ENCODE measurements at places on chromosomes 6 and 20.

DNA sequence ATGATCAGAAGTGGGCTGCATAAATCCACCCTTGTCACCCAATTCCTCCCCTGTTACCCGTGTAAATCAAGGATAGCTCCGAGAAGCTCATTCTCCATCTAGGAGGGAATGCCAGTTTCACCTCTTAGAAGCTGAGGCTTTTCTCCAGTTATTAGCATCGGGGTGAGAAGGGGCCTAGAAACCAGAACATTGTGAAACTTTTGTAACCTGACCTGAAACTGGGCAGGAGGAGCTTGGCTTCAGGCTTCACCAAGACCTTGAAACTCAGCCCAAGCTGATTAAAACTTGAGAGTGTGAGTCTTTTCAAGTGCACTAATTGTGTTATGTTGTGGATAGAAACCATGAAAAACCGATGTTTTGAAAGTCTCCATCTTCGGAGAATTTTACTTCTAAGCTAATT lies 103.1 kb downstream of the BMP2 start:
- no peak for DNase-seq

DNA sequence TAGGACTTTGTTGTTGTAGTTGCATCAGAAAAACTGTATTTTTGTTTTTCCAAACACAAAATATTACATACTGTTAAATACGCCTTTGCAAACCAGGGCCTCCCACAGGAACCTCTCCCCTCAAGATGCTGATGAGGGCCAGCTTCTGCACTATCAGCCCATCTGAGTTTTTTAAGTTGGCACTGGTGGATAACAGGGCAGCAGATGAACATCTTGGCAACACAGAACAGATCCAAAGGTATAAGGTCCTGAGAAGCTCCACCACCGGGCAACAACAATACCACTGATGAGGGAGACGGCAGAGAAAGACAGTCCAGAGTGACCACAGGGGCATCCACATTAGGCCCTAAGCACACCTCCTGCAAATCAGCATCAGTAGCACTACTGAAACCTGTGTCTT lies 177.7 kb downstream of the DLL1 start:
- DNase-seq: no peak

- DNase-seq: no peak
These were observed 102.1 kb downstream of the CEBPB start for GRCh38 chr20:50292591-50293283.

DNA sequence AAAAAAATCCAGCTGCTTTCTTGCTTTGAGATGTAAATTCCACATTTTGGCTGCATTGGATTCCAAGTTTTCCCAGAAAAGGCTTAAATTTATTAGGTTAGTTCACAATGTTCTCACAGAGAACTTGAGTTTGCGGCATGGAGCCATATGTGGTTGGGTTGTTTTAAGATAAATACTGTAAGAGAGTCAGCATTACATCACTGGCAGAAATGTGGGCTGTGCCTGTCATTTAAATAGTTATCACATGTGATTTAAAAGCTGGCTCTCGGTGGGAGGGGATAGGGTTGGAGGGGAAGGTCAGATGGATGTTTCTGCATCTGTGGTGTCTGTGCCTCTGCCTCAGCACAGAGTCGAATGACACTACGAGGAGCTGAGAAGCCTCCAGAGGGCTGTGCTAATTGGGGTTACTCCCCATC lies 73.8 kb upstream of the SCP2D1 start:
- DNase-seq: no peak

DNA sequence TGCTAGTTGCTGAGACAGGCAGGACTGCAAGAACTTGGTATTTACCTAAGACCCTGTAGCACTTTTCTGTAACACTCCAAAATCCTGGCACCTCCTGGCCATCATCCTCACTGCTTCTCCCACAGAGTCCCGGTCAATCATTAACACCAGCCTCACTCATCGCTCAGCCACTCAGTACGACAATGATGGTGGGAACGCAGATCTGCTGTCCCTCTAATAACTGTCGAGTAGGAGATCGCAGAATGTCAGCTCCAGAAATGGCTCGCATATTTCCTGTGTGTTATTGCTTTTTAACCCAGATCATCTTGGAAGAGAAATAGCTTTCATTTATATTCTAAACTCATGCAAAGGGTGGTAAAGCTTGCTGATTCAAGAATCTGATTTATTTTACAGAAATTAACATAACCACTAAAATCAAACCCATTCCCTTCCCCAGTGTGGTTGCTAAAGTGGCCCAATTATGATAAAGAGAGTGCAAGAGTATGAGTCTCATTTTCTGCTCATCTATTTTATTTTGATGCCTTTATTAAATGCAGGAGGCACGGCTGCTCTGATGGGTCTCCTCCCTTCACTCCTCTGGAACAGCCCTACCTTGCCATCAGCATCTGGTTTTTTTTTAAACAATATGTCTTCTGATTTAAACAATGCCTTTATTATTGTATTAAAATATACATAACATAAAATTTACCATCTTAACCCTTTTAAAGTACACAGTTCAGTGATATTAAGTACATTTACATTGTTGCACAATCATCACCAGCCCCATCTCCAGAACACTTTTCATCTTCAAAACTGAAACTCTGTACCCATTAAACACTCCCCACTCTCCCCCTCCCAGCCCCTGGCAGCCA lies 28.3 kb upstream of the GGTLC1 start:
- no peak for DNase-seq

GRCh38 chr6:131003488-131004386 lies 59.3 kb downstream of the EPB41L2 start:
- no peak for DNase-seq

- no peak for DNase-seq
These were observed 137.0 kb downstream of the KCNQ5 start for GRCh38 chr6:72758901-72759300.

DNA sequence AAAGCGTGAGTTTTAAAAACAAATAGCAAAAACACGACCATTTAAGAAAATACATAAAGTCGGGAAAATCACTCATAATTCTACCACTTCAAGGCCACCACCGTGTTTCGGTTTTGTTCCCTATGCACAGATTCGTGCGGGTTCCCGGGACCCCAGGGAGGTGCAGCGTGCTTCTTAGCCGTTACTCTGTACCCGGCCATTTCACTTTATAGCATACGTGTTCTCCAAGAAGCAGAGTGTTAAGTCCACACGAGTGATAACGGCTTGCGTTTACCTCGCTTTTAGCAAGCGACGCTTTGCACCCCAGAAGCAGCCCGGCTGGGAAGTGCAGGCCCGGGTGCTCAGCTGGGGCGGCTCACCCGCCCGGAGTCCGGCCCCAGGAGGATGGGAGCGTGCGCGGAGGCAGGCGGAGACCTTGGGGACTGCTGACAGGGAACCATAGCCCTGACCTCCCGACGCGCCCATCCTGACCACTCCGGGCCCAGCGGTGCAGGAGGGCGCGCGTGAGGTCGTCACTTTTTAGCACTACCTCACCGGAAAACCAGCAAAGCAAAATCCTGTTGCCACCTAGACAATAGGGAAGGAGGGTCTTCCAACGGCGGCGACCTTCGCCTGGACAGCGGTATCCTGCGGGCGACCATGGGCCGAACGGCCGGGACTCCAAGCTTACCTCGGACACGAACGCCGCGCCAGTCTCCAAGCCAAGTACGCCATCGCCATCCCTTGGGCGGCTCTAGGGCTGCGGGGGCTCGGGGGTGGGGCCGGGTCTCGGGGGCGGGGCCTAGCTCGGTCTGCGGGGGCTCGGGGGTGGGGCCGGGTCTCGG lies at the start of gene ECI2:
Gene ECI2 (minus strand): TSS at position 735 of the 824 bp plus-strand sequence. CDS start 15 bp downstream, at position 720.
- peak; percentile 61 for DNase-seq

DNA sequence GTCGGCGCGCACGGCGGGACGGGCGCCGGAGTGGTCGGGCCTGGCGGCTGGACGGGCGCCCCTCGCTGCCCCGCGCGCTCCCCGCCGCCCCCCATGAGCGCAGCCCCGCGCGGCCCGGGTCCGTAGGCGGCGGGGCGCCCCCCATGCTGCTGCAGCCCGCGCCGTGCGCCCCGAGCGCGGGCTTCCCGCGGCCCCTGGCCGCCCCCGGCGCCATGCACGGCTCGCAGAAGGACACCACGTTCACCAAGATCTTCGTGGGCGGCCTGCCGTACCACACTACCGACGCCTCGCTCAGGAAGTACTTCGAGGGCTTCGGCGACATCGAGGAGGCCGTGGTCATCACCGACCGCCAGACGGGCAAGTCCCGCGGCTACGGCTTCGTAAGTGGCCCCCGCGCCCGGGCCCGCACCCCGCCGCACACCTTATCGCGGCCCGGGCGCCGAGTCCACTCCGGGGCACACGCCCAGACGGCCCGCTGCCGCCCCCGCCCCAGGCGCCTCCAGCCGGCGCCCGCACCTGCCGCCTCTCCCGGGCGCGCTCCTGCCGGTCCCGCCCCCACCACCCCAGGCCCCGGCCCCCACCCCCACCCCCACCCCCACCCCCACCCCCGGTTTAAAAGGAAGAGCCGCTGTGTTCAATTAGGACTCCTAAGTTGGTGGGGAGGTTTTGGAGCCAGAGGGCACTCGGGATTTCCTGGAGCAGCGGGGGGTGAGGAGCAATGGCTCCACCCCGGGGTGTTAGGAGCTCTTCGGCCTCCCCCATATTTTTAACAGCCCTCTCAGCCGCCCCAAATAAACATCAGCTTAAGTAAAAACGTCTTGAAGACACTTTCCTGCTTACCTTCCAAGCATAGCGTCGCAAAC lies 474 bp downstream of the RBM38 start:
- DNase-seq: peak; percentile 43

DNA sequence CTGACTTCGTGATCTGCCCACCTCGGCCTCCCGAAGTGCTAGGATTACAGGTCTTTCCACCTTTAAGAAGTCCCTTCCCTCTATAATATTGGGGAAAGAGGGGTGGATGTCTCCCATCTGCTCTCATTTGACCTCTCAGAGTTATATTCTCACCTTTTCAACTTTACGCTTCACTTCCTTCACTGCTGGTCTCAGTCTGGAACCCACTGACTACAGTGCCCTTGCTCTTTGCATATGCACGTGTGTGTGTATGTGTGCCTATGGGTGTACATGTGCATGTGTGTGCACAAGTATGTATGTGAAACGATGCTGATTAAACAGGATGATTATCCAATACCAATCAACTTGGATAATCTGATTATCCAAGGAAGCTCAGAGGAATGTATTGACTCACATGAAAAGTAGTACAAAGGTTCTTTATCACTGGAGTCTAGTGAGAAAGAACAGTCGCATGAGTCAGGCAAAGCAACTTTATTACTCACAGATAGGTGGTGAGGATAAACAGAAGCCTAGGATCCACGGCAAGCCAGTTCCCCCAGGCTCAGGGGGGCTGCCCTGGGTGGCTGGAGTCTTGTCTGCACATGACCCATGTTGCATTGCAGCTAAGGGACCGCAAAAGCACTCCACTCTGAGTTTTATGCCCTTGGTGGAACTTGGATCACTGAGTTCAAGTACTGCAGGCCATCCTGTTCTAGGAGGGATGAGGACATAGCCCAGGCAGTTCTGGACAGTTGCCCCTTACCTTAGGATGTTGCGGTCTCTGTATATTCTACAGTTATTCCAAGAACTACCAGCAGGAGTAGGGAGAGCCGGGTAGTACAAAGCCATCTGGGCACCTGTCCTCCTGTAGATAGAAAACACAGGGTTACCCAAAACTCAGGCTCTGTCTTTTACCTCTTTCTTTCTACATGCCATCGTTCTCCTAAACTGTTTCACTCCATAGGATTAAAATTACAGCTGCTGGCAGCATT lies 50.9 kb downstream of the SNRNP48 start:
- no peak for DNase-seq

DNA sequence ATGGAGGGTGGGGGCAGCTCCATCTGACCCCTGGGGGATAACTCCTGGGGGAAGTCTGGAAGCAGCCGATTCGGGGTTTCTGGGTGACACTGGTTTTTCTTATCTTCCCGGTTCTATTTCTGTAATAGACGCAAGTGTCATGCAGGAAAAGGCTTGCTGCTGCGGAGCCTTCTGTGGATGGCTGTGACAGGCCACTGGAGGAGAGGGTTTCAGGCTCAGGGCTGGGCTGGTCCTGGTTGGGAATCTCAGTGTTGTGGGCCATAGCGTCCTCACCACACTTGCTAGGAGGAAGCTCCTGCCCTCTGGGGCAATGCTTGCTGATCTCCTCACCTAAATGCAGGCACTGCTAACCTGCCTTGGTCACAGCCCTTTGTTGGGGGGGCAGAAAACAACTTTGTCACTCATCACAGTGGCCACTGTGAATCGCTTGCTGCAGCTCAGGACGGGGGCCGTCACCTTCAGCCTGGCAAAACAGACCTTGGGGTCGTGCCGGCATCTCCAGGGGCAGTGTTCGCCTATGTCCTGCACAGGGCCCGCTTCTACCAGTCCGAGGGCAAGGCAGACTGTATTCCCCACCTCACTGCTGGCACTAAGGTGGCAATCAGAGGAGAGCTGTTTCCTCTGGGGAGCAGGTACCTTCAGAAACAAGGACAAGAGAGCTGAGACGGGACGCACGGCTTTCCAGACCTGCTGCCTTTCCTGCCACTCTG lies 4.4 kb upstream of the TUBB1 start:
- no peak for DNase-seq

DNA sequence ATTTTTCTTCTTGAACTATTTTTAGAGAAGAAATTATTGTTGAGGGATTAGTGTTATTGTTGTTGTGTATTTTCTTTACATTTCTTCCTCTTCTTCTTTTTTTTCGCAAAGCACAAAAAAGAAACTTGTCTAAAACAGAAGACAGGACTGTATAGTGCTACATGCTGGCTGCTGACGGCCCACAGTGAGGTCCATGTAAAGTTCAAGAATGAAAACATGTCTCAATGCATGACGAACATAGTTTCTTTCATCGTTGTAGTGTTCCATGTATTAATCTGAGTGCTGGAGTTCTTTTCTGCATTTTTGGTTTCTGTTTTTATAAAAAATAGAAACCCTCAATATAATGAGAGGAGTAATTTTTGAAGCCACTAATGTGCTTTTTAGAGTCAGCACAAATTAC lies 462.9 kb upstream of the MARCKS start:
- no peak for DNase-seq

GRCh38 chr6:139174961-139175360 lies 40.1 kb downstream of the HECA start:
- DNase-seq: no peak

DNA sequence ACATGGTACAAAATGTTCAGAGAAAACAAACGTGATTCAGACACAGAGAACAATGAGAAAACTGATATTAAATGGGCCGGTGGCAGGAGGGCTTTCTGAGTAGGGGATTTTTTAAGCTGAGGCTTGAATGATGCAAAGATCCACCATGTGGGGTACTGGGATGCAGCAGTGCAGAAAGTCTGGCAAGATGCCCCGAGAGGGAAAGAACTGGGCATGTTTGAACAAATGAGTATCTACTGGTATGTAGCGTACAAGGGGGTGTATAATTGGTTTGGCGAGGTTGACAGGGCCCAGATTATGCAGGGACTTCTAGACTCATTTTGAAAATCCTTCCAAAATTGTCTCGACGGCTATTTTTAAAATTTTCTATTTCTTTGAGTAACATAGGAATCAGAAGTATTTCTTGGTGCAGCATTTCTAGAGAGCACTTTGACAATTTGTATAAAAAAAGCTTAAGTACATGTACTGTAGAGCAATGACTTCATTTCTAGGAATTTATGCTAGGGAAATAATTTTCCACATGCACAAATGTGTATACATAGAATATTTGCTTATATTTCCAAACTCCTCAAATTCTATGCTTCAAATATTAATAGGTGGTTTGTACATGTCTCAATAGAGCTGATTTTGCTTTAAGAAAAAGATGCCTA lies 119.6 kb upstream of the DOK5 start:
- no peak for DNase-seq

Data from CD4-positive, alpha-beta T cell treated with Interleukin-17A for 4 hours (primary cell).